ENCODE measurements at places on chromosomes 1 and 21.
A peak's percentile ranks its signal among the peaks of the same experiment; 100 is the strongest.

- no peak for DNase-seq
Measured at GRCh38 chr1:183227422-183228346, 41.6 kb downstream of the LAMC2 start.

GRCh38 chr1:157782931-157783330 lies 6.0 kb upstream of the FCRL2 start:
- DNase-seq = no peak

DNA sequence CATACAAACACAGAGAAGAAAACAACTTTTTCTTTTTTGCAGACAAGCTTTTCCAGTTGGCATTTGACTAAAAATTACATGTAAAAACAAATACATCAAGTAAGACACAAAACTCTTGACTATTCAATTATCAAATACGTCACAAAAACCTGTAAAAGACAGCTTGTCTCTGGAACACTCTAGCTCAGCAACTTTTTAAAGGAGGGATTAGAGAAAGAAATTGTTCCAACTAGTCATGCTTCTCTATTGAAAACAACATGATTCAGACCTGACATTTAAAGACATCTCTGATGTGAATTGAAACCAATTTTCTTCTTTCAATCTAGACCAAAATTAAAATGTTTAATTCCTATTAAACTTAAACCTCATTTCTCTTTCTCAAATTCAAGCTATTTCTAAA lies 30.3 kb downstream of the SMYD3 start:
- no peak for DNase-seq

DNA sequence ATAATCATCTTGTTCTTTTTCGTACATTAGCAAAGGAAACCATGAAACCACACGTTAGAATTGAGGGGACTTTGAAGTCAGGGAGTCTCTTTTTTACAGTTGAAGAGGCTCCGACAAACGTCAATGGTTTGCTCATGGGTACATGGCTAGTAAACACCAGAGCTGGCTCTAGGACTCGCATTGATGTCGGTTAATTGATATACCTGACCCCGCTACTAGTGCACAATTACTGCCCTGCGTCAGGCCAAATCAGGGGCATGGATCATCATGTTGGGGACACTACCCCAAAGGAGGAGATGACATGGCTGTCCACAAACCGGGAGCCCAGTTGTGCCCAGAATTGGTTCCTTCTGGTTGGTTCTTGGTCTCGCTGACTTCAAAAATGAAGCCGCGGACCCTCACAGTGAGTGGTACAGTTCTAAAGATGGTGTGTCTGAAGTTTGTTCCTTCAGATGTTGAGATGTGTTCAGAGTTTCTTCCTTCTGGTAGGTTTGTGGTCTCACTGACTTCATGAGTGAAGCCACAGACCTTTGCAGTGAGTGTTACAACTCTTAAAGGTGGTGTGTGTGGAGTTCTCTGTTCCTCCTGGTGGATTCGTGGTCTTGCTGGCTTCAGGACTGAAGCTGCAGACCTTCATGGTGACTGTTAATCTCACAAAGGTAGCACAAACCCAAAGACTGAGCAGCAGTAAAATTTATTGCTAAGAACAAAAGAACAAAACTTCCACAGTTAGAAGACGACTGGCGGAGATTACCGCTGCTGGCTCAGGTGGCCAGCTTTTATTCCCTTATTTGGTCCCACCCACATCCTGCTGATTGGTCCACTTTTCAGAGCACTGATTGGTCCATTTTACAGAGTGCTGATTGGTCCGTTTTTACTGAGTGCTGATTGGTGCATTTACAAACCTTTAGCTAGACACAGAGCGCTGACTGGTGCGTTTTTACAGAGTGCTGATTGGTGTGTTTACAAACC lies 126.9 kb upstream of the ERRFI1 start:
- peak; percentile 11 for DNase-seq

DNA sequence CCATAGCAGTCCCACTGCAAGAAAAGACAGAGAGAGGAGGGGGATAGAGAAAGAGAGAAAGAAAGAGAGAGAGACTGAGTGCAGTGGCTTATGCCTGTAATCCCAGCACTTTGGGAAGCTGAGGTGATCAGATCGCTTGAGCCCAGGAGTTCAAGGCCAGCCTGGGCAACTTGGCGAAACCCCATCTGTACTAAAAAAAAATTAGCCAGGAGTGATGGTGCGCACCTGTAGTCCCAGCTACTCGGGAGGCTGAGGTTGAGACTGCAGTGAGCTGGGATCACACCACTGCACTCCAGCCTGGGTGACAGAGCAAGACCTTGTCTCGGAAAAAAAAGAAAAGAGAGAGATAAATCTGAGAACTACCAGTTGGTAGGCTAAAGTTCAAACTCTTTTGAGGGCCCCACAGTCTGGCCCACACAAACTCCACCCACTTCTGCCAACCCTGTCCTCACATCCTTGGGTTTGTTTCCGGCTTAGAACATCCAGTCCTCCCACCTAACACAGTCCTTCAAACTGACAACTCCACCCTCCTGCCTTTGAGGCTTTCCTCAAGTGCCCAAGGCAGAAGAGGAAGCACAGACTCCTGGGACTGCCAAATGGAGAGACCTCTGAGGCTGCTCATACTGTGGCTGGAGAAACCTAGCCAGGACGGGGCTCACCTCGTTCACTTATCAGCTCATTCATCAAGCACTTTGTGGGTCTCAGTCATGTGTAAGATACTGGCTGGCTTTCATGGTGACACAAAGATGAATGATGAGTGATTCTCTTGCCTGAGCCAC lies 20.1 kb downstream of the TFAP2E start:
- no peak for DNase-seq

DNA sequence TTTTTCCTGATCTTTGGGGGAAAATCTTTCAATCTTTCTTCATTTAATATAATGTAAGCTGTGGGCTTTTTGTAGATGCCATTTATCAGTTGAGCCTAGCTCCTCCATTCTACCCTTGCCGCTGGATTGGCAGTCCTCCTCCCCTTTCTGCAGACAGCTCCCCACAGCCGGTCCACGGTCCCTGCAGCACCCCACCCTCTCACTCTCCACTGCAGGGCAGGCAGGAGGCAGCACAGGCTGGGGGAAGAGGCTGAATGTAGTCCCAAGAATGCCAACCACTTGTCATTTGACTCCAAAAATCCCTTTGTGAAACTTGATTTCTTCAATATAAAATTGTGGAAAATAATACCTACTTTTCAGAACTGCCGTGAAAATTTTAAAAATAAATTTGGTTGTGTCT lies 96.7 kb downstream of the SYT2 start:
- no peak for DNase-seq

GRCh38 chr1:188557053-188557452 lies 1728.3 kb downstream of the PLA2G4A start:
- no peak for DNase-seq

- DNase-seq = no peak
Measured at GRCh38 chr1:54594463-54594862, 28.9 kb downstream of the FAM151A start.

GRCh38 chr1:18948048-18948912 lies 8.2 kb downstream of the IFFO2 start:
- DNase-seq = no peak

- no peak for DNase-seq
Measured at GRCh38 chr1:174761901-174762585, 237.7 kb upstream of the CACYBP start.

GRCh38 chr1:53543778-53544695 lies 84.8 kb downstream of the DMRTB1 start:
- no peak for DNase-seq

DNA sequence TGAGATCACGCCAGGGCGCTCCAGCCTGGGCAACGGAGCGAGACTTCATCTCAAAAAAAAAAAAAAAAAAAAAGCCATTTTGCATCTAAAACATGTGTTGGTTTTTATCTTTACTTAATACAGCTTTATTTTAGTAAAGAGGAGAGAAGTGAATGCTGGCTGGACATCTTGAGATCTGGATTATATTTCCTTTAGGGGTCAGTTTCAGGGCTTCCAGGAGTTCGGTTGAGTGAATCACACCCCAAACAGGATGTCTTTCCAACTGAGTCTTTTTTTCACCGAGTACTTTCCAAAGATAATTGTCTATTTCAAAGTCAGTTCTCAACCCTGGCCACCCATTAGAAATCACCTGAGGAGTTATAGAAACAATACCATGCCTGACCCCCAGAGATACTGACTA lies 16.6 kb upstream of the IPP start:
- no peak for DNase-seq

- no peak for DNase-seq
Measured at GRCh38 chr21:41874611-41875010, 4.5 kb downstream of the PRDM15 start.

GRCh38 chr1:202952818-202953217 lies 5.3 kb downstream of the ADIPOR1 start:
- no peak for DNase-seq

- DNase-seq = no peak
Measured at GRCh38 chr21:41501919-41502318, 6.0 kb downstream of the TMPRSS2 start.

DNA sequence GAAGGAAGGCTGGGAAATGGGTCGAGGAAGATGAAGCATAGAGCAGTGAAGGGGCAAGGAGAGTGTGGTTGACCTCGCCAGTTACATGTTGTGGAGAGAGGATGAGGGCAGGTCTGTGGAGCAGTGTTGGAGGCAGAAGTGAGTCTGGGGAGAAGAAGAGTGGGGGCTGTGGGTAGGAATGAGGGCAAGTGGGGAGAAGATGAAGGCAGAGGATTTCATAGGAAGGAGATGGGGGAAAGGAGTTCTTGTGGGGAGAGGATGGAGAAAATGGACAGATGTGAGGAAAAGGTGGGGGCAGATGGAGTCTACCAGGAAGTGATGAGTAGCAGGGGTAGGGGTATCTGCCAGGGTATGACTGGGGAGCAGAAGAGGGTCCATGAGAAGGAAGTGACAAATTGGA lies 3.6 kb downstream of the ARMH1 start:
- DNase-seq = no peak

DNA sequence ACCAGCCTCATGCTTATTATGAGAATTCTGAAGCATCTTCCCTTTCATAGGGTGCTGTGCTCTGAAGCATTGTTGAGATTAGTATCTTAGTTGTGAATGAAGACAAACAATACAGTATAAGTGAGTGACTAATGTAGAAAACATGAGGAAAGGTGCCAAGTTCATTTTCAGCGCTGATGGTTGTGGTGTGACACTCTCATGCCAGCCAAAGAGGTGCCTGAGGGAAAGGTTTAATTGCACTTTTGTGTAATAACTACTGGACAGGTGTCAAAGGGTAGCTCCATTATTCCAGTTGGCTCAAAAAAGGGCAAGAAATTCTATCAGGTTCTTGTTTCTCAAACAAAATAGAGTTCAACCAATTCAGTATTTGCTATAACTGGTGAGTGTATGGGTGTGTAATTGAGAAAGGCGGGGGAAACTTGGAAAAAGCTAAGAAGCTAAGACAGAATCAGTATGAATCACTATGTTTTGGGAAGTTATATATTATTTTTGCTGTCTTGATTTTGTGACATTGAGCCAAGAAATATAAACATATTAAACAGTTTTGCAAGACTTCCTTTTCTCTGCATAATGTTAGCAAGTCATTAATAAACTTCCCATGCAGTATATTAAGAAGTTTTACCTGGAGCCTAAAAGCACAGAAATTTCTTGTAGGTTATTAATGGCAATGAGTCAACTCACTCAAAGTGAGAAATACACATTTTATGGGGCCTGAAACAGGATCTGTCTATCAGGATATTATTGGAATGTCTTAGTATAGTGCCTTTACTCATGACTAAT lies 31.8 kb downstream of the KCNK2 start:
- no peak for DNase-seq

DNA sequence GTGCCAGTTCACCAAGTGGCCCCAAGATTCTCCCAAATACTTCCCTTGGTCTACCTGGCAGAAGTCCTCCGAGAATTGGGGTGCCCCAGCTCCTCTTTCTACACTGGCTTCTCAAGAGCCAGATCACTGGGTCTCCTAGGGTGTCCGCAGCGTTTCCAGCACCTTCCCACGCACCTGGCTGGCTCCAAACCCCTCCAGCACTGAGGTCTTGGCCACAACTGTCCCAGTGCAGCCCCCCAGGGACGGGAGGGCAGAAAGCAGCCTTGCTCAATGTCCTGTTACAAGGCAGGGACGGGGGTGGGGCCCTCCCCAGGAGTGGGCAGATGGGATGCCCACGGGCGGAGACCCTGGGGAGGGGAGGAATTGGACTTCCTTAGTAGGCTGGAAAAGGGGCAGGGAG lies 1.1 kb downstream of the ECE1 start:
- no peak for DNase-seq

DNA sequence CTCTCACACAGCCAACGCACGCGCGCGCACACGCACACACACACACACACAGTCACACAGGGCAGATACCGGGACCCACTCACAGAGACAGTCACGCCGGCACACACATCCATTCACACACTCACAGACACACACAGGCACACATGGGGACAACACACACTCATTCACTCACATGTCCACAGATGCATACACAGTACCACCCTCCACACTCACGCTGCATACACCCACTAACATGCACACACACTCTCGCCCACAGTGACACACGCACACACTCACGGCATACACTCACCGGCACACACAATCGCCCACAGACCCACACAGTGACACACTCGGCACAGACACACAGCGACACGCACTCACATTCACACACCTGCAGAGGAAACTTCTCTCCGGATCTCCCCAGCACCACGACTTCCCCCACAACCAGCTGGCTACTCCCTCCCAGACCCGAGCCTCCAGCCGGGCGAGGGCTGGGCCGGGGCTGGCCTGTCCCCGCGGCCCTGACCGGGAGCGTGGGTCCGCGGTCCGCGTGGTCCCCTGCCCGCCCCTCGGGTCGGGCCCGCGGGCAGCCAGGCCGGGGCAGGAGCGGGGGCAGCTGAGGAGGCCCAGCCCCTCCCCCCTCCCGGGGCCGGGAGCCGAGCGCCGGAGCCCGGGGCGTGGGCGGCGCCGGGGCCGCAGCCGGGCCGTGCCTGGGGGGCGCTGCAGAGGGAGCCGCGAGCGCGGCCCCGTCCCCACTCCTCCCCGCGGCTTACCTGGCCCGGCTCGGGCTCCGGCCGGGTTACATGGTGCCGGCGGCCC lies 552 bp downstream of the DLGAP3 start:
- DNase-seq = no peak

DNA sequence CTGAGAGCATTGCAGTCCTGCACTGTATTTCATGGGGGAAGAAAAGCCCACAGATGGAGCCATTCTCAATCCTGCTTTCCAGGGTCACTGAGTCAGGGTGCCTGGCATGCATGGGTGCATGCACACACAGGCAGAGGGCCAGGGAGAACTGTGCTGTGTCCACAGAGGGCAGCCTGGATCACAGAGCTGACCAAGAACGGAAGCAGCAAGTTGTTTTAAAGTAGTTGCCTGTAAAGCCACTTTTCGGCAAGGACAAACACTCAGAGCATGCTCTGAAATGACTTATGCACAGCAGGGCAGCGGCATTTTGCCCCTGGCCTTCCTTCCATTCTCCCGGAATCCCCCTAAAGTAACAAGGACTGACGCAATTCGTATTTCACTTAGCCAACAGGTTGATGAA lies 3.6 kb downstream of the ERG start:
- DNase-seq = no peak

- DNase-seq = no peak
Measured at GRCh38 chr1:17744666-17745478, 10.3 kb upstream of the ACTL8 start.

GRCh38 chr1:151606384-151606783 lies 5.5 kb upstream of the SNX27 start:
- no peak for DNase-seq

- no peak for DNase-seq
Measured at GRCh38 chr1:91891454-91891853, 5.5 kb upstream of the TGFBR3 start.

GRCh38 chr1:10516925-10517676 lies 42.4 kb downstream of the PEX14 start:
- DNase-seq = no peak

GRCh38 chr1:170790651-170791071 lies 126.7 kb downstream of the PRRX1 start:
- no peak for DNase-seq

- no peak for DNase-seq
Measured at GRCh38 chr1:24899581-24900485, 30.2 kb downstream of the RUNX3 start.

- no peak for DNase-seq
Measured at GRCh38 chr1:1171161-1171545, 2.5 kb upstream of the TTLL10 start.

Data from stimulated activated CD4-positive, alpha-beta T cell treated with anti-CD3 and anti-CD28 coated beads, Interleukin-4, amount 100 ng/mL, for 48 hours (primary cell).